ENCODE measurements at places on chromosomes 7 and 10.

- DNase-seq = no peak
Observed at GRCh38 chr10:117905404-117905803, 141.3 kb downstream of the RAB11FIP2 start.

- no peak for DNase-seq
Observed at GRCh38 chr7:111755383-111755782, 193.1 kb upstream of the IMMP2L start.

DNA sequence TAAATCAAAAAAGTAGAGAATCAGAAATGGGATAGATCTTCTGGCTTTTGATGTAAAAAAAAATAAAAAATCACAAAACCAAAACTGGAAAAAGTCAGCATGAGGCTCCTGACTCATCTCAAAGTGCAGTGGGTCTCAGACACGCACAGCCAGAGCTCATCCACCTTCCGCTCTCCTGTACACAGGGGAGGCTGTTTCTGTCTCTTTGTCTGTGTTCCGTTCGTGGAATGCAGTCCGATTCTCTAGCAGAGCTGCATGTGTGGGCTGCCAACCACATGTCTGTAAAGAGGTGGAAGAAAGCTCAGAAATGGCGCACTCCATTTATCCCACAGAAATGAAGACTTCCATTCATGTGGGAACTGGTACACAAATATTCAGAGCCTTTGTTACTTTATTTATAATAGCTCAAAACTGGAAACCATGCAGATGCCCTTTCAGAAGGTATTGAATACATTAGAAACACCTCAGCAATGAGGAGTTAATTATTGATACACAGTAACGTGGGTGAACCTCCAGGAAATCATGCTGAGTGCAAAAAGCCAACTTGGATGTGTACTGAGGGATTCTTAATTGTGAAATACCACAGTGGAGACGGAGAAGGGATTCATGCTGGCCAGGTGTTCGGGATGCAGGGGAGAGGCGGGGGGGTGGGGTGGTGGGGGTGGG is 123.3 kb downstream of the TRRAP start:
- no peak for DNase-seq

GRCh38 chr7:130388671-130389070 is 8.4 kb downstream of the CPA1 start:
- DNase-seq = no peak

DNA sequence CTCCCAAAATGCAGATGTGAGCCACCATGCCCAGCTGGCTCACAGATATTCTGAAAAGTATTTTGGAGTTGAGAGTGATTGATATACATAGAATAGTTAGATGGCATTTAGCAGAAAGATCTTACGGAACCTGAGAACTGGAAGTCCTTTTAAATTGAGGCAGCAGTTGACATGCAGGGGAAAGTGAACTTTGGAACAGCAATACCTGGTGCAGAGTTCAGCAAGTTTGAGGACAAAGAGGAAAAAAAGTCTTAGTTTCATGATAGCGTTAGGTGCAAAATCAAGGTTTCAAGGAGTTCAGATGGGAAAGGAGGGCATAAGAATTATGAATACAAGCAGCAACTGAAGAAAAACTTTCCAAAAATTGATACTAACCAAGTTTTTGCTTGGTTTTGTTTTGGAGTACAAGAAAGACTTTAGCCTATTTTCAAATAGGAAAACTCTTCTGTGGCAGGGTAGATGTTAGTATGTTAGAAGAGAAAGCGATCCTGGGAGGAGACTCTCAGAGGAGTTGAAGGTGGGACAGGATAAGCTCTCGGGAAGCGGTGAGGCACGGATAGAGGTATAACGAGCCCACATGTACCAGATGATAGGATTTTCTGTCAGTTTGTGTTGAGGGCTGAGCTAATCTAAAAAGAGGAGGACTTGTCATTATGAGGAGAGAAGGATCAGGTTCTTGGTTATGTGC is 28.0 kb upstream of the STMP1 start:
- DNase-seq = no peak

GRCh38 chr10:44024356-44025116 is 360.4 kb downstream of the CXCL12 start:
- DNase-seq = no peak

- no peak for DNase-seq
Observed at GRCh38 chr10:49157229-49157628, 23.4 kb upstream of the FAM170B start.

GRCh38 chr7:41466760-41467384 is 236.0 kb downstream of the INHBA start:
- DNase-seq = no peak

GRCh38 chr10:60282771-60283353 is 106.8 kb downstream of the ANK3 start:
- DNase-seq = no peak

DNA sequence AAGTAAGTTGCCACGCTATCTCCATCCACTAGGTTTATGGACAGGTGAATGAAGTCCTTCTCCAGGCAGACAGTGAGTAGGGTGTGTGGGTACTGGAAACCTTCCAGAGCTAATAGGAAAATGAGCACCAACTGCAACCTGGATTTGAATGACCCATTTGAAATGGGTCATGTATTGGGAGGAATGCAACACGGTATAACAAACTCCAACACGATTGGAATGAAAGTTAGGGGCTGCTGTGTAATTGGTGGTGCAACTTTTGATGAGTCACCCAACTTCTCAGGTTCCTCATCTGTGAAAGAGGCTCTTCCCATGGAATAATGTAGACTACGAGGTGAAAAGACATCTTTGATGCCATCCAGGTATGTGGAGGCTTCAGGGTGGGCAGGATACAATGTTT is 241.4 kb upstream of the PODXL start:
- no peak for DNase-seq

DNA sequence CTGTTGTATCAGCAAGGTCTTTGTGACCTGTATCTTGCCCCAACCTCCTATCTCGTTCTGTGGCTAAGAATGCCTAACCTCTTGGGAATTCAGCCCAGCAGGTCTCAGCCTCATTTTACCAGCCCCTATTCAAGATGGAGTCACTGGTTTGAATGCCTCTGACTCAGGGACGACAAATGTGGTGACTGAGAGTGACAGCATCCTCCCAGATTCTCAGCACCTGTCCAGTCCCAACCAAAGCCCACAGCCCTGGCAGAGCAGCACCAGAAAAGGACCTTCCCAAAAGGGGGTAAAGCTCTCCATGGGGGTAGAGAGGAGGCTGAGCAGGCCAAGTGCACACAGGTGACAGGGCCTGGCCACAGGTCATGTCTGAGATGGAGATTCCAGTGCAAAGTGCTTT is 35.4 kb upstream of the GPAM start:
- DNase-seq = no peak

- peak; percentile 38 for DNase-seq
Observed at GRCh38 chr7:128879939-128880746, 17.5 kb downstream of the ATP6V1F start.

DNA sequence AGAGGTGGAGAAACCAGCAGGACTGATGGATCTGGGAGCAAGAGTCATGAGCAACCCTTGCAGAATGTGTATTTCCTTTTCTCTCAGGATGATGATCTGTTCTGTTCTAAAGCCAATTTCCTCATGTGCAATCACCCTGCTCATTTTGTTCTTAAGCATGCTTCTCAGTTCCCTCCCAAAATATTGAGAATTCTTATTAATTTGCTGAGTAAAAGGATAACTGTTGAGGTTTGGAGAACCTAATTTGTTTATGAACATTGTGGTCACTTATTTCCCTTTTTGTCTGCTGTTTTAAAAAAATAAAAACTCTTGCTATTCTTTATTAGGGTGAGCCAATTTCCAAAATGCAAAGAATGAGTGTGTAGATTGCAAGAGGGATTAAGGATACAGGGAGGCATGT is 106.8 kb downstream of the APBB1IP start:
- no peak for DNase-seq

DNA sequence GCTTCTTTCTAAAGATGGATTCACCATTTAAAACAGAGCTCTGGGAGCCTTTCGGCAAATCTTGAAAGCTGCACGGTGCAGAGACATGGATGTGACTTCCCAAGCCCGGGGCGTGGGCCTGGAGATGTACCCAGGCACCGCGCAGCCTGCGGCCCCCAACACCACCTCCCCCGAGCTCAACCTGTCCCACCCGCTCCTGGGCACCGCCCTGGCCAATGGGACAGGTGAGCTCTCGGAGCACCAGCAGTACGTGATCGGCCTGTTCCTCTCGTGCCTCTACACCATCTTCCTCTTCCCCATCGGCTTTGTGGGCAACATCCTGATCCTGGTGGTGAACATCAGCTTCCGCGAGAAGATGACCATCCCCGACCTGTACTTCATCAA is 3.7 kb downstream of the GPER1 start:
- DNase-seq = no peak

GRCh38 chr10:110076559-110077318 is 69.0 kb downstream of the ADD3 start:
- DNase-seq = no peak

- no peak for DNase-seq
Observed at GRCh38 chr7:101733713-101734475, 83.5 kb upstream of the CUX1 start.

GRCh38 chr10:78747401-78748234 is 321.1 kb upstream of the ZMIZ1 start:
- DNase-seq = no peak

DNA sequence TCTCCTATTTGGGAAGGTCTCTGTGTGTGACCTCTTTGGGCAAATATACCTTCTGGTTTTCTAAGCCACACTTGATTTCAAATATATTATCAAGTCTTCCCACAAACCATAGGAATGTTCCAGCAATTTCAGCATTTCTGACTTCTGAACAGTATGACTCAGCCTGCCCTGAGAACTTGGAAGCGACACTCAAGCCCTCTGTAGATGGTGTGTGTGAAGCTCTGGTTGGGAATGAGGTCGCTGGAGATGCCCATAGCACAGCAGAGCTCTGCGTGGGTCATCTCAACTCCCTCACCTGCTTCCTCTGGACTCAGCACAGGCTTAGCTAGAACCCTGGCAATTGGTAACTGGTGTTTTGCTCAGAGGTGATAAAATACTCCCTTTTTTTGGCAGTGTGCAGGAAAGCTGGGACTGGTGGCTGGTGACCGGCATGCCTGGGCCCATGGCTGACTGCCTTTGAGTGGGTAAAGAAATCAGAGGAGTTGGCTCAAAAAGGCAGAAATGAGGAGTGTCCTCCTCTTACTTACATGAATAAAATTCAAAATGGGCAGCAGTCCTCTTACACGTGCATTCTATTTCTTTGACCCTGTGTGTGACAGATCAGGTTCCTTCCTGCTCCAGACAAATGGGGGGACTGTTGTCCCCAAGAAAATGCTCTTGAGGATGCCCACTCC is 87.5 kb upstream of the NRP1 start:
- DNase-seq = no peak

DNA sequence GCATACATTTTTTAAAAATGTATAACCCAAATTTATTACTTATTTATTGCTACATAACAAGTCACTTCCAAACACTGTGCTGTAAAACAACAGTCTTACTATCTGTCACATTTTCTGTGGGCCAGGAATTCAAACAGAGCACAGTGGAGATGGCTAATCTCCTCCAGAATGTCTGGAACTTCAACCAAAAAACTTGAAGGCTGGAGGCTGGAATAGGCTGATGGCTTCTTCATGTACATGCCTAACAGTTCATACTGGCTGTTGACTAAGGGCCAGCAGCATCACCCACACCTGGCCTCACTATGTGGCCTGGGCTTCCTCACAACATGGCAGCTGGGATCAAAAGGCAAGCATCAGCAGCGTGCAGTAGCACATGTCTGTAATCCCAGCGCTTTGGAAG is 92.4 kb upstream of the KMT2E start:
- DNase-seq = no peak

- DNase-seq = no peak
Observed at GRCh38 chr7:82273886-82274285, 169.7 kb downstream of the CACNA2D1 start.

GRCh38 chr7:44905002-44905635 is 19.8 kb upstream of the PURB start:
- no peak for DNase-seq

- DNase-seq = no peak
Observed at GRCh38 chr7:54330216-54330800, 211.9 kb upstream of the VSTM2A start.

GRCh38 chr10:127899766-127900387 is 7.0 kb upstream of the PTPRE start:
- no peak for DNase-seq

DNA sequence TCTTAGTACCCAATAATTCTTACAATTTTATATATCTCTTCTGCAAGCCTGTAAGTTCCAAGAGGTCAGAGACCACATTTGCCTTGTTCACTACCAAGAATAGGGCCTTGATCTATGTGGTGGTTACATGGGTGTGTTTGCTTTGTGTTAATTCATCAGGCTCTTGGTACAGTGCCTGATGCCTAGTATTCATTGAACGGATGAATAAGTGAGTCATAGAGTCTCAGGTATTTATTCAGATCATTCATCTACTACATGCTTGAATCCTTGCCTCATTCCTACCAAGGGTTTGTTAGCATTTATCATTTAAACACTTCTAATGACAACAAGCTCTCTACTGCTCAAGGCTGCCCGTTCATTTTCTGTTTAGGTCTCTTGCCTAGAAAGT is 11.3 kb upstream of the SGPL1 start:
- no peak for DNase-seq

- no peak for DNase-seq
Observed at GRCh38 chr7:25216837-25217236, 11.4 kb downstream of the NPVF start.

DNA sequence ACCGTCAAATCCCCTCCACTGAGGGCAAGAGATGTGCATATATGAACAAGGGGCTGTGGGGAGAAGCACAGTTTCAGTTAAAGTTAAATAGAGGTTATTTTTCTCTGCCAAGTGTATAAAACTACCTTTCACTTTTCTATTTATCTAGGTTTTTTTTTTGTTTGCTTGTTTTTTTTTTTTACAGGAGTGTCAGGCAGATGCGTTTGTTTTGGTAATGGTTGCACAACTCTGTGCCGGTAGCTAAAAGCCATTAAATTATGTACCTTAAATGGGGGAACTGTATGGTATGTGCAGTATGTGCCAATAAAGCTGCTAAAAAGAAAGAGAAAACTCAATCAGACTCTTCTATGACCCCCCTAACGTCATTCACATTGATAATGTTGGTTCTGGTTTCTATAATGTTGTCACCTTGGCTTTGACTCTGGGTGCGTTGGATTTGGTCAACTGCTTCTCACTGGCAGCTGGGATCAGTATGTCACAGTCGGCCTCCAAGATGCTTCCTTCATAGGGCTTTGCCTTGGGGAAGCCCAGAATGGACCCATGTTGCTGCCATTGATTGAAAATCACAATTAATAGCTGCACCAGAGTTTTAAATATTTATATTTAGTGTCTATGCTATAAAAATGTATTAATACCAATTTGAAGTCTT is 34.2 kb downstream of the GLUD1 start:
- DNase-seq = no peak

GRCh38 chr10:79939969-79940368 is 8.9 kb downstream of the SFTPD start:
- DNase-seq = no peak

GRCh38 chr7:3510101-3511020 is 209.3 kb downstream of the SDK1 start:
- DNase-seq = no peak
